Activated CD8-positive, alpha-beta T cell treated with anti-CD3 and anti-CD28 coated beads for 36 hours (primary cell): ENCODE measurements at places on chromosomes 7 and 10. TPM values are rescaled to one million over a fixed set of nuclear protein-coding genes. Genes with fewer than 3 reads are reported as not detected.

GRCh38 chr10:116984202-116984990 lies 20.6 kb downstream of the SHTN1 start:
- DNase-seq = no peak

IDI2 gene
- total RNA-seq = not detected

DNA sequence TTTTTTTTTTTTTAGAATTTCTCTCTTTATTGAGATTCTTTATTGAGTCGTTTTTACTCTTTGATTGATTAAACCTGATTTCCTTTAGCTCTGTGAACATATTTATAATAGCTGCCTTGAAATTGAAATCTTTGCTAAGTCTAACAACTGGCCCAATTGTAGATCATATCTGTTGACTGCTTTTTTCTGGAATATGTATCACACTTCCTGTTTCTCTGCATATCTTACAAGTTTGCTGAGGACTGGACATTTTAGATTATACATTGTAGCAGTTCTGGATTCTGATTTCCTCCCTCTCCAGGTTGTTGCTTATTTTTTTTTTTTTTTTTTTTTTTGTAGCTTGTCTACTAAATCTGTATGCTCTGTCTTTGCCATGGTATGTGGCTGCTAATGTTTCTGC lies 56.3 kb downstream of the PRKAR2B start:
- DNase-seq = no peak

DNA sequence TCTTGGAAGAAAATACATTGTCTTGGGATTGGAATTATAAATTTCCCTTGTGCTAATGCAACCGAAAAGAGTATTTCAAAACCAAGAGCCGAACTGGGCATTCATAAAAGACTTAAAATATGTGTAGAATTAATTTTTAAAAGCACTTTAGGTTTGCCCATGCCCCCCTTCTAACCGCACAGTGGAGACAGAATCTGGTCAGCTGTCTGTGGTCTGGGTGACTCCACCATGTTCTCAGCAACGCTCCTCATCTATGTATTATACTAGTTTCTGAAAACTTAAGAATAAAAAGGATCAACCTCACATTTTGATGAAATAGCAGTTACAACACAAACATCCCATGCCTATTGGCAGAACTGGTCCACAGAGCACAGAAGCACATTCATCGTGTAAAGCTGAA lies 192.6 kb upstream of the C7orf33 start:
- no peak for DNase-seq

- no peak for DNase-seq
Measured at GRCh38 chr7:17150018-17150417, 148.4 kb upstream of the AHR start.

GRCh38 chr10:131938681-131939080 lies 37.9 kb downstream of the PPP2R2D start:
- DNase-seq = no peak

- no peak for DNase-seq
Measured at GRCh38 chr10:126480648-126481047, 92.4 kb upstream of the ADAM12 start.

- DNase-seq = no peak
Measured at GRCh38 chr10:110405380-110405779, 92.3 kb upstream of the DUSP5 start.

SRRM3 gene
- not detected for total RNA-seq

CLEC5A gene
- total RNA-seq = not detected

GRCh38 chr10:110208614-110209453 lies 1.4 kb downstream of the MXI1 start:
- no peak for DNase-seq

- DNase-seq = peak; percentile 56
Measured at GRCh38 chr7:20172736-20173334, 44.3 kb downstream of the MACC1 start.

DNA sequence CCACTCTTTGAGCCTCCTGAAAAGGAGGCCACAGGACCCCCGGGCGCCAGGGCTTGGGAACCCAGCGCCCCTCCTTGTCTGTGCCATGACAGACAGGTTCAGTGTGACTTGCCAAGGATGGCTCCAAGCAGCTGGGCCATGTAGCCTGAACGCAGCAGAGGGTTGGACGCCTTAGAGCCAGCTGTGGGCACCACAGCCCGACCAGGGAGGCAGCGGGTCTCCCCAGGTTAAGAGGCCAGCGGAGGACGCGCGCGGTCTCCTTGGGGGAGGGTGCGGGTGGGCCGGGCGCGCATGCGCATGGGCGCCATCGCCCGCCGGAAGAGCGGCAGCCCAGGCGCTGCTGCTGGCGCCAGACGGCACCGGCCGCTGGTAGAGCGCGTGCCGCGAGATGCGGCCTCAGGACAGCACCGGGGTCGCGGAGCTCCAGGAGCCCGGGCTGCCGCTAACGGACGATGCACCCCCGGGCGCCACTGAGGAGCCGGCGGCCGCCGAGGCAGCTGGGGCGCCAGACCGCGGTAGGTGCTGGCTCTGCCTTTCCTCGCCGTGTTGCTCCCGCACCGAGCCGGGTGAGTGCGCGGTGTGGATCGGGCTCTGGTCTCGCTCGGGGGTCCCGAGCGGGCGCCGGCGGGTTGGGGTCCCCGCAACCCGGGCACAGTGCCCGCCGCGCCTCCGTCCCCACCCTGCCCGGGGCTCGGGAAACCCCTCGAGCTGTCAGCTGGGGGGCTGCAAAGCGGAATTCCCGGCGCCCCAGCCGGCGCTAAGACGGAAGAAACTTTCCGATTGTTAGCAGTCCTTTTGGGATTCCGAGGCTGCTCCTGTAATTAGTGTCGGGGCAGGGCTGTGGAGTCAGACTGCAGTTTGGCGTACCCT lies at the start of gene SLC35G1:
Gene SLC35G1, plus strand, starts transcription at position 333 of the 870 bp plus-strand sequence. Its CDS starts 56 bp downstream, at position 389.
- peak; percentile 64 for DNase-seq

AMPH gene
- total RNA-seq = not detected
